Hematopoietic multipotent progenitor cell (in vitro differentiated cells): ENCODE measurements at places on chromosomes 16 and 17. TPM values are rescaled to one million over a fixed set of nuclear protein-coding genes. Genes with fewer than 3 reads are reported as not detected.

The PLA2G10 gene
- total RNA-seq, result not detected

DNA sequence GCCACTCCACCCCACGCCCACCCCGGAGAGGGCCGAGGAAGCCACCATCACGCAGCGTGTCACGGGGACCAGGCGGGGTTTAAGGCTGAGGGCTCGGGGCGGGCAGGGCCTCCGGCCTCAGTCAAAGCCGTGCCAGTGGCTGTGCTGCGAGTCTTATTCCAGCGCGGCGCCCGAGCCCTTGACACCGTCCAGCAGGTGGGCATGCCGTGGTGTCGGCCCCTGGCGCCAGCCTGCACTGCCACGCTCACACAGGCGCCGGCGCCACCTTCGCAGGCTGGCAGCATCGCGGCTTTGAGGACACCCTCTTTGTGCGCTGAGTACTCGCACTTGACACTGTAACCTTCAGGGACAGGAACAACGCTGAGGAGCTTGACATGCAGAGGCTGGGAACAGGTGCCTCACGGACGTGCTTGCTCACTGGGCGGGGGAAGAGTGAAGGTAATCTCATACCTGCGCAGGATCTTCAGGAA lies 34.0 kb upstream of the ZNF629 start:
- no peak for DNase-seq

DNA sequence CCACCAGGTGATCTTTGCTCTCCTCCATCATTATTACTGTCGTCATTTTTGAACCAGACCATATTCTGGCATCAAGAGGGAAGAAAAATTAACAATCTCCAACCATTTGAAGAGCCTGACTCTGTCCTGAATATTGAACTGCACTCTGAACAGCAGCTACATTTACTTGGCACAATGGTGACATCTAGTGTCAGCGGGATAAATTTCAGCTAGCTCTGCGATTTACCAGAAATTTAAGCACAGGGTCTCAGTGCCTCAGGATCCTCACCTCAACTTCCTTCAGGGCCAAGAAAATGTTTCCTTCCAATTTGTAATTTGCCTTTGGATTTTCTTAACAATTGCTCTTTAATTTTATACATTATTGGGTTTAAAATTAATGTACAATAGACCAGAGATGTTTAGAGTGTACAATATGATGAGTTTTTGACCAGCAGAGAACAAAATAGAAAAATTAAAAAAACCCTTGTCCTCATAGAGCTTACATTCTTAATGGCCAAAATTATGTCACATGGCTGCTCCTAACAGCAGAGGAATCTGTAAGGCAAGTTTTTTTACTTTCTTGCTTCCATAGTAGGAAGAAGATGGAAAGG lies 10.7 kb upstream of the ZNF19 start:
- peak; percentile 31 for DNase-seq

- peak; percentile 47 for DNase-seq
These were observed 122.3 kb downstream of the MRTFB start for GRCh38 chr16:14193316-14193871.

DNA sequence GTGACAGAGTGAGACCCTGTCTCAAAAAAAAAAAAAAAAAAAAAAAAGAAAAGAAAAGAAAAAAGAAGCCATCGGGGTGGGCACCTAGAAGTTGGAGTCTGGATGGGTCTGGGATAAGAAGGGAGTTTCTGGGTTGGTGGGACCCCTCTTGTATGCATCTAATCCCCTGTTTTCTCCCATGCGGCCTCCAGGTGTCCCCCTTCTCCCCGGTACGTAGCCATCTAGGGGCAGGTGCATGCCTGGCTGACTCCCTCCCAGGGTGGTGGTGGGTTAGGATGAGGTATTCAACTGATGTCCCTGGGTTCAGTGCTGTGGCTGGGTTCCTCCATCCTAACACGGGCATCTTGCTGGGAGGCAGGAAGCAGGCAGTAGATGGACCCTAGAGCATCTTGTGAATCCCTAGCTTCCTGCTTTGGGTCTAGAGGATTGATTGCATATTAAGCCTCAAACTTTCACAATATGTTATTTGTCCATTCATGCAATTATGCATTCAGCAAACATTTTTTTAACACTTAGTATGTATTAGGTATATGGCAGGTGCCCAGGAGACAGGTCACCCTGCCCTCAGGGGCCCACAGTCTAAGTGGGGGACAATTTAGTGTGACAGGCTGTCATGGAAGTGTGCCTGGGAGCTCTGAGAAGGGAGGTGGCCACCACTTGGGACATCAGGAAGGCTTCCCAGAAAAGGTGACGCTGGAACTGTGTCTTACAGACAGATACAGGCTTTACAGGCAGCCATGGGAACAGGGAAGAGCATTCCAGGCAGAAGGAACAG lies 13.1 kb downstream of the FMNL1 start:
- DNase-seq, result peak; percentile 56

DNA sequence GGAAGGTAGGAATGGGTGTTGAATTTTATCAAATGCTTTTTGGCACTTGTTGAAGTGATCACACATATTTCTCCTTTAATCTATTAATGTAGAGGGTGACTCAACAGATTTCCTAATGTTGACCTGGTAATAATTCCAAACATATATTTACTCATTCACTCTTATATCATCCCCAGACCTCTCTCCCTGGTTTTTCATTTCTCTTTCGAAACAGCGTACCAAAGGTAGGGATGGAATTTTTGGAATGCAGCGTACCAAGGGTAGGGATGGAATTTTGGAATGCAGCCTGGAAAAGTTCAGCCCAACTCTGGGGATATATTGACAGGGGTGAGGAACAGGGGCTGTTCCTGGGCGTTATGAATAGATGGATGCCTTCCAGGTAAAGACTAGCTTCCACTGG lies 7.3 kb downstream of the KIF18B start:
- DNase-seq, result no peak
